ENCODE measurements at places on chromosomes 1 and 21.

- DNase-seq = no peak
Measured at GRCh38 chr1:34371829-34372532, 195.3 kb downstream of the C1orf94 start.

DNA sequence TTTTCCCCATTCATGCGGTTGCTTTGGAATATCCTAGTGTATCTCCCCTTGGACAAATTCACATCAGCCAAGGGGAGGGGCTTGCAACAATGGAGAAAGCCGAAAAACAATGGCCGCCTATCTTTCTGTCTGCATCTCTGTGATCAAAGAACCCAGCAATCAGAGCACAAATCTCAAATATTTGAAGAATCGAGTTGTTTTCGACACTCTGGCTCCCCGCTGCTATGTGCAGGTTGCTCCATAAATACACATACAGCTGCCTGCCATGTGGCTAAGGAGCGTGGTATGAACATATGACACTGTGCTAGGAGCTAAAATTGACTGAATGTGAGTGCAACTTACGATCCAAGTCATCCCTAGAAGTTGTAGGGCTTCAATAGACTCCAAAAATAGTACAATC is 8.5 kb downstream of the CFHR4 start:
- no peak for DNase-seq

DNA sequence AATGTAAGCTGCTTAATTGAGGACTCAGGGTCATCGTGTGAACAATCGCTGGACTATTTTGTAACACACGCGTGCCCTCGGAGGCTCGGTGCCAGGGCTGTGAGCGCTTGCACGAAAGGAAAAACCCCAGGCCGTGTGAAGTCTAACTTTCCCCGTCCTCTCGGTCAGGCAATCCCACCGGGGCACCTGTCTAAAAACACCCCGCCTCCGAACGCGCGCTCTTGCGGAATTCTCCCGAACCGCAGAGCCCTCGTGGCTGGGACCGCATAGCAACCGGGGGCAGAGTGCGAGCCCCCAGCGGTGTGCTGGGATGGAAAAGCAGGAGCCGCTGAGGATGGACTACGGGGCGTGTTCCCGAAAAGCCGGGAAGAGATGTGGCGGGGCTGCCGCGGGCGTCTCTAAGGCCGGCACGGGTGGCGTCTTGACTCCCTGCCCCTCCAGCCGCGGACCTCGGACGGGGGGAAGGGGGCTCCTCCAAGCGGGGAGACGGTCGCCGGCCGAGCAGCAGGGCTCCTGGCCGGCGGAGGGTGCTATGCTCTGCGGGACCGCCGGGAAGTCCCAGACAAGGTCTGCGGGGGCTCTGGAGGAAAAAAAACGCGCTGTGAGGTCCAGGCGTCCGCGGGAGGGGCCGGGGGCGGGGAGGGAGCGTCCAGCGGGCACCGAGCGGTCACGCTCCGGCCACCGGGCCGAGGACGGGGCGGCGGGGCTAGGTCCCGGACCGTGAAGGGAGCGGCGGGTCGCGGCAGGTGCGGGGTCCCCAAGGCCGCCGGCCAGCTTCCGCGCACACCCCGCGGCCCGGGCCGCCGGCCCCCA is 936 bp downstream of the ZBTB21 start:
- no peak for DNase-seq

GRCh38 chr21:43786807-43787440 is 2.5 kb upstream of the RRP1 start:
- no peak for DNase-seq

DNA sequence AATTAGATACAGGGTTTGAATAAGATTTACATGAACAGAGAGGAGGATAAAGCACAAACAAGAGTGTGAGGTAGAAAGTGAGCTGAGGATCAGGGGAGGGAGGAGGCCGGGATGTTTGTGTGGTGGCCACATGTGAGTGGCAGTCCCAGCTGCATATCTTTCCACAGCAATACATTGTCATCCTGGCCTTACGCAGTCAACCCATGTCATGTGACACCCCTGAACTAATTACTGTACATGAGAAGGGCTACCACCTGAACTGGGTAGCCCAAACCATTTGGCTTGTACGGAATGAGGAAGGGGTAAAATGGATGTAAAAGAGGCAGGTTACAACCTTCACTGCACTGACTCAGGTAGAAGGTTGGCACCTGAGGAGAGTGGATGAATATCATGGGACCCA is 4.2 kb downstream of the SLAMF7 start:
- DNase-seq = no peak

Measured in 8988T (cell line).